T-cell (primary cell): ENCODE measurements at places on chromosomes 3 and 15.

DNA sequence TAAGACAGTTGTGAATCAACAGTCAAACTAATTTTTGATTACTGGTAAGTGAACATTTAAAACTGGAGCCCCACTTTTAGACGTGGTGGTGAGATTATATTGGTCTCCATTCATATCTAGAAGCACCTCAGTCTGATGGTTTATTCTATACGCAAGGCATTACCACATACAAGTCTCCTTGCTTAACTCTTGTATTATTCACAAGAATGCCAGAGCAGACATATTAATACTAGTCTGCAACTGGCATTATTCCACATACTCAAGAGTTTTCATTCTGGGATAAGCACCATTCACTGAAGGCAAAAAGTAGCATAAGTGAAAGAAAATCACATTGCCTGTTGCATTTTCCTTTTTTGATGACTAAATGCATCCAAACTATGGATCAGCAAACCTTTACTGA, 36.9 kb upstream of the MEIS2 start:
- DNase-seq: no peak

- DNase-seq: no peak
These were observed 19.5 kb downstream of the DNAJB11 start for GRCh38 chr3:186589856-186590579.

- no peak for DNase-seq
These were observed 329.0 kb upstream of the SEMA6D start for GRCh38 chr15:47388299-47388698.

DNA sequence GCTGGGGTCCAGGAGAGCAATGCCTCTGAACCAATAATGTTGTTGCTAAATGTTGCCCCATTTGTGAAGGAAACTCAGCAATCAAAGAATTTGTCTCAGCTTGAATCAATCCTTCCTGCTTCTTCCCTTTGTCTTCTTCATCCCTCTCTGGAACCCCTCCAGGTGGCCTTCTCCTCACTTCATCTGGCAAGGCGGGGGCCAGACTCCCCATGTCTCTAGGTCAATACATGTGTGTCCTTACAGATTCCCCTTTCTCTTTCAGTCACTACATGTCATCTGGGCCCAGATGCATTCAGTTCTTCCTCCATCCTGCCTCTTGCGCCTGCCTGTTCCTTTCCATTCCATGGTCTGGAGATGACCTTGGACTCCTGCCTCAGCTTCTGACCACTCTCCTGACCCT, 8.0 kb upstream of the LTF start:
- no peak for DNase-seq

- DNase-seq: no peak
These were observed 192.9 kb upstream of the CADPS start for GRCh38 chr3:63067999-63068645.

DNA sequence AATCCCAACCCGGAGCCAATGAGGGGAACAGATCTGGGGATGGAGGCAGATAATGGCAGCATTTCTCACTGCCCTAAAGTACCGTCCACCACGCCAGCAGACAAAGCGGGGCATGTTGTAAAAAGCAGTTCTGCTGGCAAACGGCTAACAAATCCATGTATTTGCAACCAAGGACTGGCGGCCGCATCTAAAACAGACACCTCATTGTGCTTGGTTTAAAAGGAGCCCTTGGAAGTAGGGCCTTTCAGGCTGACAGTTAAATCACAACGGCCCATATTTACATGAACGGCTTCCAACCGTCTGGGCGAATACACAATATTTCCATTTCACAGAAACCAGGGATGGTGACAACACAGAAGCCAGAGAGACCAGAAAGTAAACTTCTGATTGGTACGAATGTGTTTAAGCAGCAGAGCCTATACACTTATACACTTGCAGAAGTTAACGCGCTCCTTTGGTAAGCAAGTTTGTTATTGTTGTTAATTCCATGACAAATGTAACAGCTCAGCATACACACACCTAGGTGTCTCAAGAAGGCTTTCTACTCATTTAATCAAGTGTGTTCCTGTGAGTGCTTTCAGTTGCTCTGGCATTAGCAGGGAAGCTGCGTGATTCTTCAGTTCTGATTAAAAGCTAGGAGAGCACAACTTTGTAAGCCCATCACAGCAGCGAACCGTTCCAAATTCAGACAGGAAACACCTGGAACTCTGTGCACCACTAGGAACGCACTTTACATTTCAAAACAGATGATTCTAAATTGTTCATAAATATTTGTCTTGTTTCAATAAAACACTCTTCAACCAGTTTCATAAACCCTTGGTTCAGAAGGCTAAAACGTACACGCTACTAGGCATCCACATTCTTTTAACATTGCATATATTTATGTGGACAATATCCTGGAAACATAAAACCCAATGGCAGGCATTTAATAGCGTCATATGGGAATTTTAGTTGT, 112.9 kb downstream of the PDZRN3 start:
- no peak for DNase-seq

DNA sequence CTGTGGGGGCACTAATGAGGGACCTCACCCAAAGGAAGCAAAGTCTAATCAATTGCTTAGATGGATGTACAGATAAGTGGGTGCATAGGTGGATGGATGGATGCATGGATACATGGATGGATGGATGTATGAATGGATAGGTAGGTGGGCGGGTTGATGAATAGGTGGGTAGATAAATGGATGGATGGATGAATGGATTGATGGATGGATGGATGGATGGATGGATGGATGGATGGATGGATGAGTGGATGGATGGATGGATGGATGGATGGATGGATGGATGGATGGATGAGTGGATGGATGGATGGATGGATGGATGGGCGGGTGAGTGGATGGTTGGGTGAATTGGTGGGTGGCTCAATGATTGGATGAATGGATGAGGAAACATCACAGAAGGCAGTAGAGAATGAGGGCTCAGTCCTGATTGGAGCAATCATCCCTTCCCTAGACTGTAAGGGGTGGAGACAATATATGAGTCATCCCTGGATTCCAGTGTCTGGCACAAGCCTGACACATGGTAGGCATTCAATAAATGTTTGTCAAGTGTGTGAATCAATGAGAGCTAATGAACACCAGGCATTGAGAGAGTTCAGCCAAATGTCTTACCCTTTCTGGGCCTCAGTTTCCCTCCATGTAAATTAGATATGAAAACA, 40.4 kb upstream of the PXYLP1 start:
- DNase-seq: no peak

GRCh38 chr15:76335307-76336253, 993 bp upstream of the ISL2 start:
- no peak for DNase-seq

DNA sequence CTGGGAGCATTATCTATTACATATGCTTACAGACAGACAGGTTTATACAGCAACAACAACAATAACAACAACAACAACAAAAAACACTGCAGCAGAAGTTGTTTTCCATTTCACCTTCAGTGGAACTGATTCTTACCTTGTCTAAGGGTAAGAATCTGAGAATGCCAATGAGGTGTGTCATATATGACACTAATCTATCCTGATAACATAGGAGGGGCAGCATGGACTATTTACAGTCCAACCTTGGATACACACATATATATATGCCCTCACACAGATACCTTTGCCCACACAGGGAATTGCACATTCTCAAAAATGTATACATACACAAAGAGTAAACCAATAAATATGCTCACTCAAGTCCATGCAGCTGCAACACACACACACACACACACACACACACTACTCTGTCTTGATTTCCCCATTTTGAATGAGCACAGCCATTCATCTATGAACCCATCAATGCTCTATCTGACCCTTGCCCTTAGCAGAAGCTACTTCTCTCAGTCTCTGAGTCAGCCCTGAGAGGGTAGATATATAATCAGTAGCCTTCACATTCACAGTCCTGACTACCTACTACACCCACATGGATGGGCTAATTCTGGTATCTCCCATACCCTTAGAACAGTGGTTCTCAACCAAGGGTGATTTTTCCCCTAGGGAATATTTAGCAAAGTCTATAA, 9.7 kb upstream of the TRANK1 start:
- no peak for DNase-seq

DNA sequence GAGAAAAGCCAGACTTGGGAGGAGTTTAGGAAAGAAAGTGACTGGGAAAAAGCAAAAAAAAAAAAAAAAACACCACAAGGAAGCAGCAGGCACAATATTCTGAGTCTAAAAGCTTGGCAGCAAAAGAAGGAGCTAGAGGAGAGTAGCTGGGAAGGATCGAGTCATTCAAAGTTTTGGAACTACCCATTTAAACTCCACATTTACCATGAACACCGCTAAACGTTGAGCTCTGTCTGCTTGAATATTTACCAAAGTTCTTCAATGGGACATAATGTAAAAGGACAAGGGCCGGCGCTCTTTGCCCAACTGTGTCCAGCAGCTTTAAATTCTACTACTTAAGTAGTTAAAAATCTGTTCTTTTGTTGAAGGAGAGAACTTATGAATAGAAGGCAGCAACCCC, 481.9 kb downstream of the FOXP1 start:
- no peak for DNase-seq

GRCh38 chr3:142925140-142925539, 36.3 kb upstream of the PCOLCE2 start:
- no peak for DNase-seq

DNA sequence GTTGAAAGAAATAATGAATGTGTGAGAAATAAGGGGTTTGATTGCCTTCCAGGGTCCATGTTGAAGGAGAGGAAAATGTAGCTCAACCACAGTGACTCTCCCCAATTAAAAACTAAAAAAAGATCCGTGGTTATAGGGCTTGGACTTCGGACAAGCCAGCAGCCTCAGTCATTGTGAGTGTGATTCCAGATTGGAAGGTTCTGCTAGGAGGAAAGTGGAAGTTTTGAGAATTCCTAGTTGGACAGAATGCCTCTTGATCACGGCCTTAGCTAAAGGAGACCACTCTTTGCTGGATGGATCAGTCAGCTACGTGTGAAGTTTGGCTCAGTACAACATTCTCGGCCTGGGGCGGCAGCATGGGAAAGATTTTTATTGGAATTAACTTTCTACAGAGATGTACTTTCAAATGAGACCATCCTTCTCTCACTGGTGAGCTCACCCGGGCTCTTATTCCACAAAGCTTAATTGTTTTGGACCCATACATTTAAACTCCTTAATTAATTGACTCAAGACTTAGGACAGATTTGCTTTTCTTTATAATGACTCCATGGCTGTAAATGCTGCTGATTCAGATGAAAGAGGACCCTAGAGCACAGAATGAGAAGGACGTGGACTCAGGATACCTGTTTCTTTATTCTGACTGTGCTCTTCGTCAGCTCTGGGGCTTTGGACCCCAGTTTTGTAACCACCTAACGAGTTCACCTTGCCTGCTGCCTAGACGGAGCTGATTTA, 27.5 kb downstream of the FLNB start:
- no peak for DNase-seq

GRCh38 chr15:41511899-41512369, 1.7 kb downstream of the LTK start:
- DNase-seq: no peak

GRCh38 chr15:38854506-38854905, 289.9 kb upstream of the RASGRP1 start:
- no peak for DNase-seq

- no peak for DNase-seq
These were observed 93.4 kb downstream of the FNDC3B start for GRCh38 chr3:172132721-172133311.

DNA sequence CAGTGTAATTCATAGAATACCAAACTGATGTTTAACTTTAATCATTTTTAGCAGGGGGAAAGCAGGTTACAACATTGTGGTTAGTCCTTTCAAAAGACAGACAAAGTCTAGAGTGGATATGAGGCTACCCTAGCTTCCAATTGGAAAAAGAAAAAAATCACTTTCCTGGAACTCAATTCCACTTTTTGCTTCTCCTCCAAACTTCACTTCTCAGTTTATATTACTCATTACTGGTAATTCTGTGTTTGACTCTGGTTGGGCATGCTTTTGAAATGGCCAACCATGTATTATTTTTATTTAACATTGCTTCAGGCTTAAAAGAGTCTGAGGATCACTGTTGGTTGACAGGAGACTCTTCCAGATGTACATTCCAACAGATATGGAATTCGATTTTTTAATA, 84.8 kb downstream of the RAP2B start:
- DNase-seq: no peak

DNA sequence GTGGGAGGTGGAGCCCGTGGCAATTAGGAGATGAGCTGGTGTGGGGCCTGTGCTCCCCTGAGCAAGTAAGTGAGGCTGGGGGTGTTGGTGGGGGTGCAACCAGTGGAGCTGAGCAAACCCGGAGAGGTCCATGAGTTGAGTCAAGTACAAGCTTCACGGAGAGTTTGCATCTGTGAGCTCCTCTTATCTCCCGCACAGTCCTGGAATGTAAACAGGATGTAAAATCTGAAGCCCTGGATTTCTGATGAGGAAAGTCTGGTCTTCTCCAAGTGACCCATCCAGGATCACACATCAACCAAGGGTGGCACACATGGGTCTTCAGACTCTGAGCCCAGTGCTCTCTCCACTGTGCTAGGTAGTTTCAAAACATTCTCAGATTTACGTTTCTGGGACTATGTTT, 67.8 kb downstream of the LSM3 start:
- no peak for DNase-seq

DNA sequence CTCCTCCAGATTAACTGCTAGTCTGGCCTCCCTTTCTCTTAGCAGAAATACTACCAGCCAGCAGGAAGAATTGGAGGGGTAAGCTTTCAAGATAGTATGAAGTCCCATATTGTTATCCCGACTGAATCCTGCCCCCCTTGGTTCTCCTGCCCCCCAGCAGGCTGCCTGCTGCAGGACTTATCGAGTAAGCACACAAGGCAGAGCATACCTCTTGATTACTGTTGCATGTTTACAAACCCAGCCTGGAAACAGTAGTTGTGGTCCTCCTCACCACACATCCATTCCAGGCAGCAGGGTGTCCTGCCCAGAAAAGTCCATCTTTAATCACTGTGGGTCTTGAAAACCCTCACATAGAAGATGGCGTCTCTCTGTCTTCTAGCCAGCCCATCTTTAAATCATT, 66.8 kb upstream of the PPP2R3A start:
- no peak for DNase-seq

DNA sequence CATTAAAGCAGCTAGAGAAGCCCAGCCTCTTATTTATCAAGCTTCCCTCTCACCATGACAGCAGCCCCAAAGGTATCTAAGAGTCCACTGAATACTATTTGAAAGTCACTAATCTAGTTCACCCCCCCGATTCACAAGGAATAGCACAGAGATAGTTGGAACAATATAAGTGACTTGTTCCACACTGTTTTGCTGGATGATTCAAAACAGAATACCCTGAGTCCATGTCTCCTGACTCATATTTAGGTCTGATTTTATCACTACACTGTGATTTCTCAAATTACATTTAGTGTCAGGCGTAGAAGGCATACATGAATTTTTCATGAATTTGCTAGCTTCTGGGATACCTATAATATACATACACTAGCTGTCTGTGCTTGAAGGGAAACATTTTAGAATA, 18.7 kb upstream of the EOGT start:
- DNase-seq: no peak

- DNase-seq: no peak
These were observed 12.9 kb downstream of the GMNC start for GRCh38 chr3:190849607-190850006.

GRCh38 chr3:66365080-66365479, 135.7 kb downstream of the LRIG1 start:
- no peak for DNase-seq
